Activated CD4-positive, alpha-beta T cell treated with anti-CD3 and anti-CD28 coated beads, Interleukin-2, amount 50 U/mL, for 16 hours (primary cell): ENCODE measurements at places on chromosomes 3 and 15.

GRCh38 chr3:195102609-195103467 is 168.1 kb downstream of the XXYLT1 start:
- DNase-seq, result no peak

GRCh38 chr3:4340411-4341335 is 37.5 kb downstream of the SETMAR start:
- DNase-seq, result peak; percentile 8

- no peak for DNase-seq
These were observed 9.0 kb downstream of the CCK start for GRCh38 chr3:42257007-42257406.

DNA sequence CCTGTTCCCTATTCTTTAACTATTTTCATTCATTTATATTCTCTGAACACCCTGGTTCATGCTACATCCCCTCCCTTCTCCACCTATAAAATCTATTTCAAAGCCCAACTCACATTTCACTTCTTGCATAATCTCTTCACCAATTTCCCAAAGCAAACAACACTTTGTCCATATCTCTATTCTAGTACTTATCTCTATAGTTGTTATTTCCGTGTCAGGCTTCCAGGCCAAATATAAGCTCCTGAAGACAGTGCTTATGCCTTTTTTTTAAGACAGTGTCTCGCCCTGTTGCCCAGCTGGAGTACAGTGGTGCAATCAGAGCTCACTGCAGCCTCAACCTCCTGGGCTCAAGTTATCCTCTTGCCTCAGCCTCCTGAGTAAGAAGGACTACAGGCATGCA is 43.6 kb downstream of the DNAH12 start:
- DNase-seq, result no peak

- no peak for DNase-seq
These were observed 19.4 kb upstream of the CX3CR1 start for GRCh38 chr3:39299279-39299678.

- no peak for DNase-seq
These were observed 20.0 kb upstream of the OSBPL11 start for GRCh38 chr3:125615256-125615655.

- no peak for DNase-seq
These were observed 83.7 kb downstream of the ARNT2 start for GRCh38 chr15:80487839-80488390.

- DNase-seq, result no peak
These were observed 153.8 kb downstream of the SEMA6D start for GRCh38 chr15:47870956-47871625.

DNA sequence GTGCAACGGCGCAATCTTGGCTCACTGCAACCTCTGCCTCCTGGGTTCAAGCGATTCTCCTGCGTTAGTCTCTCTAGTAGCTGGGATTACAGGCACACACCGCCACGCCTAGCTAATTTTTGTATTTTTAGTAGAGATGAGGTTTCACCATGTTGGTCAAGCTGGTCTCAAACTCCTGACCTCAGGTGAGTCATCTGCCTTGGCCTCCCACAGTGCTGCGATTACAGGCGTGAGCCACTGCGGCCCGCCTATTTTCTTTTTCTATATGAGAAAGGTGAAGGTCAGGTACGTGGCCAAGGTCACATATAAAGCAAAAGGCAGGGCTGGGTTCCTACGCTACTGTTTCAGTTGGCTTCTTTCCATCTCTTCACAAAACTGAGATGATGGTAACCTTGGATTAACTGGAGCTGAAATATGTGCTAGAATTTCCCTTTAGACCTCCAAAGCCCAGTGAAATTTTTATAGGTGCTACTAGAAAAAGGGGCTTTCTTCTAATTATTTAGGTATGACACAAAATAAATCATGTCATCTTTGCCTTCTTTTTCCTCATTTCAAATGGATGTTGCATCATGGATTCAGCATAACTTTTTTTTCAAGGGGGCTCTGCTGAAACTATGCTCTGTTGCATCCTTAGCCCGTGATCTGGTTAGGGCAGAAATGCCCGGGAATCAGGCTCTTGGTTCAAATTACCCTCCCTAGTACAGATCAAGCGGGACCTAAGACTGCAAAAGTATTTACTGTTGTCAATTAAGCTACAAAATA is 68.5 kb downstream of the MYO1E start:
- peak; percentile 25 for DNase-seq
